ENCODE measurements at places on chromosomes 13 and 19.
A peak's percentile ranks its signal among the peaks of the same experiment; 100 is the strongest.

DNA sequence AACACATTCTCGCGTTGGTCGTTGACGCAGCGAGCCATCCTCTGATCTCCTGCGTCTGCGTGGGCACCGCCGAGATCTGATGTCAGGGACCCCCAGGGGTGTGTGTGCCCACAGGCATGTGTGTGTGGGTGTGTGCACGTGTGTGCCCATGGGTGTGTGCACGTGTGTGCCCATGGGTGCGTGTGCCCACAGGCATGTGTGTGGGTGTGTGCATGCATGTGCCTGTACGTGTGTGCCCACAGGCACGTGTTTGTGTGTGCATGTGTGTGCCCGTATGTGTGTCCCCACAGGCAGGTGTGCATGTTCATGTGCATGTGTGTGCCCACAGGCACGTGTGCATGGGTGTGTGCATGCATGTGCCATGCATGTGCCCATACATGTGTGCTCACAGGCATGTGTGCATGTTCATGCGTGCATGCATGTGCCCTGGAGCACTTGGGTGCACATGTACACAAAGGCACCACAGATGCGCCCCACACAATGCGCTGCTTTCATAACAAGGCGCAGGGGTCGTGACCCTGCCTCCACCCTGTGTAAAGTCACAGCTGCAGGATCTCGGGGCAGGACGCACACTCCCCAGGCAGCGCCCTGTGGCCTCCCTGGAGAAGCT lies 77.5 kb downstream of the RASA3 start:
- DNase-seq: no peak

DNA sequence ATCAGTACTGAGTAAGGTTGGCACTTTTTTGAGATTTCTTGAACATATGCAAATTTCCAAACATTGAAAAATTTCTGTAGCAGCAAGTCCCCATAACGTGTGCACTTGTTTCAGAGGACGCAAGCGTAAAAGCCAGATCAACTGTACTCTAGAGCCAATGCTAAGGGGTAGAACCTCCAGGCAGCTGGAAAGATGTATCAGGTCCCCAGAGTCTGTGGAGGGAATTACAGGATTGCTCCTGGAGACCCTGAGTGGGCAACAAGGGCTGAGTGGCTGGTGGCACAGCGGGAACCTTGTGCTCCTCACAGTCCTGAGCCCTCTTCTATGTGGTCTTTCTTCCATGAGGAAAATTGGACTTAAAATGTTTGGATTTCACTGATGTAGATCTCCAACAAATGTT lies 53.9 kb upstream of the AMER2 start:
- DNase-seq: no peak

DNA sequence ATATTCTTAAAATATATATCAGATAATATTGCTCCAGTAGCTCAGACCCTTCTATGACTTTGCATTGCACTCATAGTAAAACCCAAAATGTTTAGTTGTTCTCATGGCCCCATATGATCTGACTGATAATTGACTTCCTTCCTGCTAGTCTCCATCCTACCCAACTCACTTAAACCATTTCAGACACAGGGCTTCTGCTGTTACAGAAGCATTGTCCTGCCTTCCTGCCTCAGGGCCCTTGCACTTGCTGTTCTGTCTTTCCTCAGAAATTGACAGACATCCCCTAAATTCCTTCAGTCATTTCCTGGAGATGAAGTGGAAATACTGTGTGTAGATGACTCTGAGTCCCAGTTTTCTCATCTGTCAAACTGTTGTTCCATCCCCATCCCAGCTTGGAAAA lies 19.7 kb downstream of the FBXL12 start:
- no peak for DNase-seq

DNA sequence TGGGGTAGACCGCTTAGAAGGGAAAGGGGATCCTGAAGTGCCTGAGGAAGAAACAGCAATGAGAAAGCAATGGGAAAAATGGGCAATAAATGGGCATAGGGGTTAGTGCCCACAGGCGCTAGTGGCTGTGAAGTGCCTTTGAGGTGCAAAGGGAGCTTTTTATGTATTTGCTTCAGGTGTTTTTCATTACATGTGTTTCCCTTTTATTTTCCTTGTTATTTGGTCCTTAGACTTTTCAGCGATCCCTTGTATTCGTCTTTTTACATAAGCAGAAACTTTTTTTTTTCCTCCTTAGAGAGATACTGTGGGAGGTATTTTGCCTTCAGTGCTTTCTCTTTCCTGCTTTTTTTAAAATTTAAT lies 19.6 kb downstream of the NFIX start:
- DNase-seq: no peak

- no peak for DNase-seq
These were observed 15.6 kb upstream of the NBEA start for GRCh38 chr13:34926508-34926907.

- DNase-seq: no peak
These were observed 5.8 kb upstream of the ERCC2 start for GRCh38 chr19:45376045-45376724.

- DNase-seq: no peak
These were observed at the start of gene FCER2 for GRCh38 chr19:7701654-7702457. TSS of gene FCER2 (minus strand) at chr19:7702131. CDS start at chr19:7699760, 2,371 bp downstream.

DNA sequence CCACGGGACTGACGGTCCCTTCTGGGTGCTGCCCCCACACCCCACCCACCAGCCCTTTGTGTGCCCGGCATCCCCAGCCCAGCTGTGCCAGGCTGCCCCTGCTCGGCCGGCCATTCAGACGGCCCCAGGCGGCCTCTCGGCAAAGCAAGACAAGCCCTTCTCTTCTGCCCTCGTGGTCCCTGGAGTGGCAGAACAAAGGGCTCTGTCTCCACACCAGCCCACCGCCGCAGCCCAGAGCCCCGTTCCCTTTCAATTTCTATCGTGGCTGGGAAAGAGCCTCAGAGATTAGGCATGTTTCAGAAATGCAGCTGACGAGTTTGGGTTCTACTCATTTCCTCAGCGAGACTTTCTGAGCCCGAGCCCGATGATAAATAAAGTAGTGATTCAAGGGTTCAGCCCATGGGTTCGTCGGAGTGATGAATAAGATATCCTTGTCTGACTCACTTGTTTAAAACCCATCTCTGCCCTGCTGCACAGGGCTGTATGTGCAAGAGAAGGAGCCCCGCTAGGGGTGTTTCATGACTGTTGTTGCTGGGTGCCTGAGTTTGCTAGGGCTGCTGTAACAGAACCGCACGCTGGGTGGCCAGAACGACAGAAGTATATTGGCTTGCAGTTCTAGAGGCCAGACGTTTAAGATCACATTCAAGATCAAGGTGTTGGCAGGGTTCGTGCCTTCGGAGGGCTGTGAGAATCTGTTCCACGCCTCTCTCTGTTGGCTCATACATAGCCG lies 4.3 kb downstream of the MYO9B start:
- DNase-seq: peak; percentile 92

DNA sequence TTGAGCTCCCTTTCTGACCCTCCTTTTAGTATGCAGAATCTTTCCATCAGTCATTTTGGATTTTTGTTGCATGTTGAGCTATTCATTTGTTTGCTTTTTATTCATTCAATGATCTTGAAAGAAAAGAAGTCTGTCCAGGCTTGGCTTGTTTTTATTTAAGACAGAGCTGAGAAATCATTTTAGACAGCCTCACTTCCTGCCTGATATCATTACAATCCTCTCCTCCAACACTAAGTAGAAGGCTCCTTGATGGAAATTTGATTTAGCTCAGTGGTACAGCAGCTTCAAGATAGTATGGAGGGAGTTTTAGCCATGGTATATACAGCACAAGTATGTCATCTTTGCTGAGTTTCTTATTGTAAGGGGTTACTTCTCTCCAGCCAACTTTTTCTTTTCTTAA lies 28.4 kb downstream of the MBNL2 start:
- DNase-seq: peak; percentile 38

GRCh38 chr19:33206261-33207039 lies 12.3 kb downstream of the LRP3 start:
- DNase-seq: no peak

DNA sequence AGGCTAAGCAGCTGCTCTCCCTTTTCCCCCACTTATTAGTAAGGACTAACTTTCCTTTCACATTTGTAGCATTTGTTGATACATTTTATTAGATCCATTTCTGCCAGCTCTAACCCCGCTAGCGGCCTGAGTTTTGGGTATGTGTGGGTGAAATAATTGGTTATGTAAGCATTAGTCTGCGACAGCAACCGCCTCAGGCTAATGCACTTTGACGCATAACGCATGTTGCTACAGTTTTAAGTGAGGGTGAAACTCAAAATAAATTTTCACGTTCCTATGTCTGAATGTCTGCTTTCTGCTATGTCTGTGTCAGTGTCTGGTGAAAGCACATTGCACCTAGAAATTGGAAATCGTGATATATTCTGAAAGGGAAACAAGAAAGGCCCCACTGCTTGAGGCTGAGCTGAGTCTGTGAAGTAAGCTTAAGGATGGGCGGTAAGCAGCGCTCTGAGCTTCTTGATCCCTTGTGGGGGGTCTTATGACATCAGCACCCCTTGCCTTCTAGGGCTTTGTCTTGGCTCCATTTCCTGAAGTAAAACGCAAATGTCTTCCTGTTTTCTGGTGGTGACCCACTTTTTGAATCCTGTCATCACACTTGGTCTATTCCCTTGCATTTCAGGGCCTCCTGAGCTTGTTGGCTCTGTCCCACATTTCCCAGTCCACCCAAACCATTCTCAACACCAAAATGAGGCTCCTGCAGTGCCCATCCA lies 648.3 kb upstream of the ARGLU1 start:
- no peak for DNase-seq

- DNase-seq: no peak
These were observed 426.2 kb upstream of the KLHL1 start for GRCh38 chr13:70534466-70534865.

DNA sequence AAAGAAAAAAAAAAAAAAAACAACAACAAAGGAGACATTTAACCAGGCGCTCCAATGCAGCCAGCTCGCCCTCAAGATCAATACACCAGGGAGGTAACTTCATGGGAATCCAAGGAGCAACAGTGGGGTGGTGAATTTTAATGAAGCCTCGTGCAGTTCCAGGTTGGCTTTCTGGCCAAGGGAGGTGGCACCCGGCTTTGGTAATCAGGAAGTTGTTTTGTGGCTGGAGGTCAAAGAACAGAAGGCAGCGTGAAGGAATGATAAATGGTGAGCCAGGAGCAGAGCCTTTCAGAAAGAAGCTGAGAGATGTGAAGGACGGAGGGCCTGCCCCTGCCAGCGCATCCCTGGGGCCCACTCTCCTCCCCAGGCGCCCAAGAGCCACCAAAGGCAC lies 188.2 kb upstream of the TSC22D1 start:
- no peak for DNase-seq

GRCh38 chr13:75612354-75612753 lies 23.8 kb upstream of the LMO7 start:
- DNase-seq: no peak

- DNase-seq: no peak
These were observed 4.9 kb upstream of the GARIN5A start for GRCh38 chr19:50481351-50482149.

GRCh38 chr13:23175920-23176319 lies 4.9 kb upstream of the SGCG start:
- no peak for DNase-seq

DNA sequence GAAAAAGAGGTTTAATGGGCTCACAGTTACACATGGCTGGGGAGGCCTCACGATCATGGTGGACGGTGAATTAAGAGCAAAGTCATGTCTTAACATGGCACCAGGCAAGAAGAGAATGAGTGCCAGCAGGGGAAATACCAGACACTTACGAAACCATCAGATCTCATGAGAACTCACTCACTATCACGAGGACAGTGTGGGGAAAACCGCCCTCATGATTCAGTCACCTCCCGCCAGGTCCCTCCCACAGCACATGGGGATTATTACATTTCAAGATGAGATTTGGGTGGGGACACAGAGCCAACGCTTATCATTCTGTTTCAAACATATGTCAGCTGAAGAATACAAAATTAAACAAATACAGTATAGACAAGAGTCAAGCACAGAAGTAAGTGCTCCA lies 165.1 kb downstream of the PCCA start:
- DNase-seq: no peak

- no peak for DNase-seq
These were observed 74.0 kb downstream of the TBC1D4 start for GRCh38 chr13:75407998-75408397.

- DNase-seq: no peak
These were observed 194.4 kb downstream of the RFC3 start for GRCh38 chr13:34012382-34012781.

DNA sequence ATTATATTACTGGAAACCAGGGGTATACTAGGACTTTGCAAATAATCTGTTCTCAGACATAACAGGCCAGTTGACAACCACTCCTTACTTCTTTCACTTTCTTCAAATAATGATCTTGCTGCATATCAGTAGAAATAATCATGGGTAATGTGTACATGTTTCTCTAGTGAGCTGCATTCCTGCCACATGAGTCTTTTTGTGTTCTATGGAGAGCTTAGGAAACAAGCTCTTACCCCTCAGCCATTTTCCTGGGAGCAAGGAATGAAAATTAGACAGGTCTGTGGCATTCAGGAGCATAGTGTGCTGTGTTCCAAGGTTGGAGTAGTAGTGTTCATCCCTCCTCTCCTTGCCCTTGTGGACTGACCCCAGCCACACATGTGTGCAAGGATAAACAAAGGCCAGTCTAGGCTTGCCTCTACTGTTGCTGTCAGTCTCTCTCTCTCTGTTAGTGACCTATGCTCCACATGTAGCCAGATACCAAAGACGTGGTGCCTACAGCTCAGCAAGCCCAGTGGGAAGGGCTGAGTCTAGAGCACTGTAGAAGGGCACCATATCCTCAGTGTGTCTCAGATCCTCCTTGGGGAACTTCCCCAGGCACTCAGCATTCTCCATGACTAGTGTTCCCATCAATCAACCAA lies 11.5 kb upstream of the OXGR1 start:
- no peak for DNase-seq

DNA sequence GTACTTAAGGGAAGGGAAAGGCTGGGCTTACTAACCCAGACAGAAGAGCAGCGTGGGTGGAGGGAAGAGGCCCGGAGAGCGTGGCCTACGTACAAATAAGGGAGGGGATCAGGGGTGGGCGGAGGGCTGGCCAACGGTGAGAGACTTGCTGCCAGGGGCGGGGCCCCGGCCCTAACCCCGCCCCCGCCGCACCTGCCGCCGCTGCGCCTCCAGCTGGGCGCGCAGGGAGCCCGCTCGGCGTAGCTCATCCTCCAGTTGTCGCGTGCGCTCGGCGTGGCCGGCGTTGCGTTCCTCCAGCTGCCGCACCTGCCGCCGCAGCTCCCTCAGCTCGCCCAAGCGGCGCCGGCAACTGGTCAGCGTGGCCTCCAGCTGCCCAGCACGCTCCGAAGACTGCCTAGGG lies 5.7 kb downstream of the HOOK2 start:
- DNase-seq: no peak

- no peak for DNase-seq
These were observed 324.3 kb downstream of the ZNF536 start for GRCh38 chr19:30696514-30696913.

Data from pons (tissue), 1 donor.